Choroid plexus epithelial cell (primary cell): ENCODE measurements at places on chromosomes 2 and 18.

- peak; percentile 43 for DNase-seq
Measured at GRCh38 chr2:233026198-233026813, 6.2 kb upstream of the NEU2 start.

DNA sequence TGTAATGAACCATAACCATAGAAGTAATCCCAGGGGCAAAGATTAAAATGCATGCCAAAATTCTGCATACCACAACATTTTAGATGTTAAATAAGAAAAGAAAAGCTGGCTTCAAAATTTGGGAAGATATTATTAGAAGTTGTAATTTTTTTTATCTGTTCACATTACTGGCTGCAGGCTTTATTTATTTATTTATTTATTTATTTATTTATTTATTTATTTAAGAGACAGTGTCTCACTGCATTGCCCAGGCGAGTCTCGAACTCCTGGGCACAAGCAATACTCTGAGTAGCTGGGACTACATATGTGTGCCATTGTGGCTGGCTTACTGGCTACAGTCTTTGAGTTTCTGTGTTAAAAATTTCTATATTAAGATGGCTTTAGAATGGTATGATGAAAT is 66.5 kb upstream of the PNPT1 start:
- DNase-seq: no peak

- DNase-seq: no peak
Measured at GRCh38 chr18:65016631-65017371, 734.0 kb upstream of the CDH7 start.

GRCh38 chr2:101790857-101791256 is 93.3 kb downstream of the MAP4K4 start:
- peak; percentile 58 for DNase-seq

DNA sequence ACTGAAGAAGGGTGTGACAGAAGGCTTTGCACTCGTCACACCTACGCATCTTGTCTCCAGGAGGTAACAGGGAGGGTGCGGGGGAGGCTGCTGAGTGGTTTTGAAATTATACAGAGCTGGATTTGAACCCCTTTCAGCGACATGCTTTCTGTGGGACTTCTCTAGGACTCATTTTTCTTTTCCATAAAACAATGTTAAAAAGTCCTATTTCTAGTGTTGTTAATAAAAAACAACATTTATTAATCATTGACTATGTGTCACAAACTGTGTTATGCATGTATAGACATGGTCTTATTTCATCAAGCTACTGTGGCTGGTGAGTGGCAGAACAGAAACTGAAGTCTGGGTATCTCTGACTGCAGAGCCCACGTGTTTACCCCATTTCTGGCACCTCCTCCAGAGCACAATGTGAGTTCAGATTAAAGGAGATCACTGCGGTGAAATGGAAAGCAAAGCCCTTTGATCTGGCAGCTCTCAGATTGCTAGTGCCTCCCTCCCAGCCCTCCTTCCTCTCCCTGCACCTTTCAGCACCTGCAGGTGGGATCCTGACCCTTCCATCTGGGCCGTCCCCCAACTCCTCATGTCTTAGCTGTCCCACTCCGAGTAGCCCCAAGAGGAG is 315.5 kb upstream of the MYT1L start:
- DNase-seq: no peak

DNA sequence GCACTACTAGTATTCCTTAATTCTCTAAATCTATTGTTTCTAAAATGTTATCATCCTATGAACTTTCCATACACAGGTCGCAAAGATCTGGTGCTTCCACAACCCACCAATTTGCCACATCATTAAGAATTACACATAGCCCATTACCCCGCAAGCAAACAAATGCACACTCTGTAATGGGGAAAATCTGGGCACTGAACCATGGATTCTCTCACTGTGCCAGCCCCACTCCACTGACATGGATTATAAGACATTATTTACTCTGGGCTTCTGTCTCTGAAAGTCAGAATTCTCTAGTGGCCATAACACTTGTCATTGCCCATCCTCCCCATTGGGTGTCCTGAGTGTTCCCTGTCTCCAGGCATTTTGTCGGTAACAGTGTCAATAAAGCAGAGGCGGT is 537.1 kb downstream of the EPHA4 start:
- no peak for DNase-seq

- DNase-seq: peak; percentile 30
Measured at GRCh38 chr2:12278217-12278750, 438.5 kb upstream of the TRIB2 start.

- DNase-seq: no peak
Measured at GRCh38 chr2:162433491-162433890, 89.6 kb downstream of the GCA start.

DNA sequence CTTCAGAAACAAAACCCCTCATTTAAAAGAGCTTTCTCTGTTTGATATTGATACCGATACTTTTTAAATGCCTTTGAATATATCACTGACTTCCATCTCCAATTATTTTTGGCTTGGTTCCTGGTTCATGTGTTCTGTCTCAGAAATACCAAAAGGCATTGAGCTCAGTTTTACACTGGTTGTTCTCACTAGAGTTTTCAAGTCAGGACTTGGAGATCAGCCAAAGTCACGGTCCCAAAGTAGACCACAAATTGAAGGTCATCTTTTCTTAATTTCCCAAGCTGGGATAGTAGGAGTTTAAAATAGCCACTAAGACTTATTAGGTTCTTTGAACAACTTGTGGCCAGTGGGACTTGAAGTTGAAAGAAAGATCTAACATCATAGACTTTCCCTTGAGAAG is 24.2 kb downstream of the DHRS9 start:
- DNase-seq: peak; percentile 60

DNA sequence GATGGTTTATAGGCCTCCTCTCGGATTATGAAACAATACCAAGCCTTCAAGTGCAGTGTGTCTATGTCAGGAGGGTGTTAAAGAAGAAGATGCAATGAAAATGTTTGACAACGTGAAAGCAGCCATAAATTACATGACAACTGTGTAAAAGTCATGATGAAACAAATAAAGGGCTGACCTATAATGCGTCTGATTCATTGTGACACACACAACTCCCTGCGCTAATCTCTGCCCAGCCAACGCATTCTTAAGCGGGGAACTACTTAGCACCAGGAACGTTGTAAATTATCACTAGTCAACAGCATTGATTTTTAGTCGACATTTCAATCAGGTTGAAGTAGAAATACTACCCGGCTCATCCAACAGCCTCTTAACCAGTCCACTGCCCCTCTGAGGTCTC is 26.8 kb downstream of the BCL11A start:
- DNase-seq: no peak

DNA sequence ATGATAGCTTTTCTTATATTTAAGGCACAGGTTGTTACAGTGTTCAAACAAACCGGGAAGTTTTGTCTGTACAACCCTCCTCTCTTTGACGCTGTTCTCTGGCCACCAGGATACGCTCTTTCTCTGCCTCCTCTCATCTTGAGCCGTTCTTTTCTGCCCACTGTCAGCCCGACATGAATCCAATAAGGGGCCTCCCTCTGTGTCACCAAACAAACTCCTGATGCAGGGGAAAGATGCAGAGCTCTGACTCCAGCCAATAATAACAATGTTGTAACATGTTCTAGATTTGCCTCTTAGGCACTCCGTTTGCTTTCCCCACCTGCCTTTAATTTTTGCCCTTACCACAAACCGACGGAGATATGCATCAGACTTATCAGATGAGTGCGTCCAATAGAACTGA is 449.3 kb downstream of the SLC4A3 start:
- peak; percentile 86 for DNase-seq

GRCh38 chr18:27276479-27276878 is 91.4 kb upstream of the CHST9 start:
- no peak for DNase-seq

- no peak for DNase-seq
Measured at GRCh38 chr2:47297767-47298425, 105.1 kb upstream of the MSH2 start.
